ENCODE measurements at places on chromosomes 3 and 15.

DNA sequence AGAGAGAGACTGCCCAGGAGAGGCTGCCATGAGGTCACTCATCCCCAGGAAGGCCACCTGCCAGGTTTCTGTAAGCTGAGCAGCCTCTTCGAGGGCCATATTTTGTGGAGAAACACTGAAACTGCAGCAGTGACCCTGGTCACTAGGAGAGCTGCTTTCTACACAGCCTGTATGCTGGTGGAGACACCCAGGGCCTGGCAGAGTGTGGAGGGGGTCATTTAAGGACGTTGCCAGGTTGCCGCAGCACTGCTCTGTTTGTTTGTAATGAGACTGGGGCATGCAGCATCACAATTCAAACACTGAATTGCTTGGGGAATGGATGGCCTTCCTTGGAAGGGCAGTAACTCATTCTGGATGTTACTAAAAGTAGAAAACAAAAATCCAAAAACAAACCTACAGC is 104.9 kb upstream of the TRIM42 start:
- ATAC-seq = no peak

GRCh38 chr15:72358121-72358520 is 17.7 kb downstream of the HEXA start:
- ATAC-seq = peak; percentile 31

GRCh38 chr3:146468671-146469149 is 651 bp downstream of the PLSCR2 start:
- ATAC-seq = no peak

- ATAC-seq = no peak
Observed at GRCh38 chr3:191973820-191974219, 512.9 kb downstream of the PYDC2 start.

Data from esophagus mucosa (tissue), 1 donor.